Endodermal cell (in vitro differentiated cells): ENCODE measurements at places on chromosomes 12 and 14.

DNA sequence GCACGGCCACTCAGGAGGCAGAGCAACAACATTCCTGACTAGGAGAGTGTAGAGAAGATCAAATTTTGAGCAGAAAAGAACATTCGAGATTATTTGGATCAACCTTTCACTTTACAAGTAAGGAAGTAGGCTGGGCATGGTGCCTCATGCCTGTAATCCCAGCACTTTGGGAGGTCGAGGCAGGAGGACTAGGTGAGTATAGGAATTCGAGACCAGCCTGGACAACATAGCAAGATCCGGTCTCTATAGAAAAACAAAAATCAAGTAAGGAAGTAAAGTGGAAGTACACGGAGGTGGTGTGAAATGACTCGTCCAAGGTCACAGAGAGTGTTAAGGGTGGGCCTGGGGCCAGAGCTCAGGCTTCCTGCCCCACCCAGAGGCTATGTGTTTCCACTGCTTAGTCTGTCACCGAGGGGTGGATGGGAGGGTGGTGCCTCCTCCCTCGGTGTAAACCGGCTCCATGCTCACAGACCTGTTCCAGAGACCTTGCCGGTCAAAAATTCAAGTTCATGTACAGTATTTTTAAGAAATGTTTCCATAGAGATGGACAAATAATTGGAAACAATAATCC is 51.9 kb downstream of the MAP1LC3B2 start:
- H3K27ac ChIP-seq, result no peak overlapping the region
- no peaks in the 10 kb centered on the region for H3K27me3 ChIP-seq
- H3K4me3 ChIP-seq, result no peak overlapping the region
- DNase-seq, result no peak
- H3K36me3 ChIP-seq, result no peaks in the 10 kb centered on the region
- H3K4me1 ChIP-seq, result no peaks in the 10 kb centered on the region

DNA sequence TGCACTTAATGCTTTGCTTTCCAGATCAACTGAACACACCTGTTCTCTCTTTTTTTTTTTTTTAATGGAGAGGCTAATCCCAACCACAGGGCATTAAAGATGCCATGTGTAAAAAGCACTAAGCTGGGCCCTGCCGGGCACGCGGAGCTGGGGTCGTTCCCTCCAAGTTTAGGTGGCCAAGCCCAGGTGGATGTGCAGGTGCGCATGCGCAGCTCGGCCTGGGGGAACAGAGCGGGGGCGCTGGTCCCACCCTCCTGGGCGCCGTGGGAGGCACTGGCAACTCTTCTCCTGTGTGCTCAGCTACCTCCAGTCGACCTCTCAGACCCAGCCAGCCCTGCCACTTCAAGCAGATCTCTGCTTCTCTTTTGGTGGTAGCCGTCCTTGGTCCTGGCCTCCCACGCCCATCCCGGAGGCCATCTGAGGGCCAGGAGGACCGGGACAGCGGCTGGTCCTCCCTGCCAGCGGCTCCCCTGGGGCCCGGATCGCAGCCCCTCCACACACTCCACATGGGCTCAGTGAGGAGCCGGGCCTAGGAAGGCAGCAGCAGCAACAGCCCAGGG is 679.3 kb downstream of the BCL11B start:
- H3K27ac ChIP-seq, result peak overlapping the region; percentile 76
- no peaks in the 10 kb centered on the region for H3K27me3 ChIP-seq
- H3K4me3 ChIP-seq, result no peak overlapping the region
- H3K36me3 ChIP-seq, result no peaks in the 10 kb centered on the region
- H3K4me1 ChIP-seq, result no peaks in the 10 kb centered on the region
- no peak for DNase-seq

- no peak overlapping the region for H3K27ac ChIP-seq
- H3K4me3 ChIP-seq, result no peak overlapping the region
- no peaks in the 10 kb centered on the region for H3K36me3 ChIP-seq
These were observed 105.0 kb downstream of the SNAPC1 start for GRCh38 chr14:61866932-61867920.

DNA sequence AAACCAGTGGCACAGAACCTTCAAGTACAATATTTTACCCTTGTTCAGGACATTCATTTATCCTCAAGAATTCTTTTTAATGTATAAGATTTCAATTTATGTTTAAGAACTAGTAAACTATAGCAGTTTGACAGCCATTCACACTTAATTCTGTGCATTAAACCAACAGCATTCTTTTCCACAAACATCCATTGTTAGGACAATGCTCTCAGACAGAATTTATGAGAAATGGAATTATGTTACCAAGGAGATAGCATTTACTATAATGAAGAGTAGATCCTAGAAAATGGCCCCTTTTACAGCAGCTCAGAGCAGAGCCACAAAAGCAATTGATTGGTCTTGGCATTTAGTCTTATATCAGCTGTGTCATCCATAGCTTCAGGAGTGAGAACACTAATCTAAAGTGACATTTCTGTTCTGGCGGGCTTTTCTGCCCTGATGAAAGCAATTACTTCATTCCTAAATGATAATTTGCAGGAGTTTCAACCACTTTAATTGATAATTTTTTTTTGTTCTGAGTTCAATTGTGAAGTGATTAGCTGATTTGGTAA is 268.9 kb downstream of the NPAS3 start:
- H3K4me3 ChIP-seq, result no peak overlapping the region
- DNase-seq, result no peak
- H3K36me3 ChIP-seq, result no peaks in the 10 kb centered on the region
- H3K4me1 ChIP-seq, result no peaks in the 10 kb centered on the region
- H3K27ac ChIP-seq, result no peak overlapping the region
- H3K27me3 ChIP-seq, result no peaks in the 10 kb centered on the region

DNA sequence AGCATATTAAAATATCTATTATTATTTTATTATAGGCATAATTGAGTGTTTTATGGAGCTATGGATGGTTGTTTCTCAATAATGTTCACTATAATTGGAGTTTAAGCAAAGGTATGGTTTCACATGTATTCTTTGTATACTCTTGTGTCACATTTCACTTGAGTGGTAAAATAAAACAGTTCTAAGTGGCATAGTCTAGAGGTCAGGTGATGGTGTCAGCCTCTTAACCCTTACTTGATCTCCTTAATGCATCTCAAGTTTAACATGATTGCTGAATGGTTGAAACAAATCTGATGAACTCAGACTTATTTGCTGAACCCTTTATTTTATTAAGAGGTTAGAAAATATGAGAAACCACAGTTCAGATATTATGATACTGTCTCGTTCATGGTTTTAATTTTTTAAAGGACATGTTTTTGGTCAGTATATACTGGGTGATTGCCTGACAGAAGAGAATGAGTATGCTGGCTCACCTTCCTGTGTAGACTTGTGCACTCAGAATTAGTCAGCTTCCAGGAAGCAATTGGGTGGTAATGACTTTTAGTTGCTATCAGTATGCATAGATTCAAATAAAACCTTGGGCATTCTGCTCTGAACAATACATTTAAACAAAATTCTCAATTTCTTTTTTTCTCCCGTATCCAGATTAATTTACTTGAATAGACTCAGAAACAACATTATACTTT is 464.6 kb downstream of the PCNX1 start:
- H3K4me3 ChIP-seq, result no peak overlapping the region
- no peak for DNase-seq
- peaks cover 2% of the 10 kb centered on the region for H3K36me3 ChIP-seq
- no peaks in the 10 kb centered on the region for H3K27me3 ChIP-seq
- H3K27ac ChIP-seq, result no peak overlapping the region

GRCh38 chr12:64900540-64900939 is 76.1 kb downstream of the TBC1D30 start:
- H3K27me3 ChIP-seq, result no peaks in the 10 kb centered on the region
- H3K4me1 ChIP-seq, result no peaks in the 10 kb centered on the region
- H3K4me3 ChIP-seq, result no peak overlapping the region
- no peak for DNase-seq
- no peaks in the 10 kb centered on the region for H3K36me3 ChIP-seq

GRCh38 chr12:1007994-1008393 is 17.0 kb downstream of the ERC1 start:
- H3K36me3 ChIP-seq, result no peaks in the 10 kb centered on the region
- peaks cover 5% of the 10 kb centered on the region for H3K4me1 ChIP-seq
- H3K27ac ChIP-seq, result no peak overlapping the region

DNA sequence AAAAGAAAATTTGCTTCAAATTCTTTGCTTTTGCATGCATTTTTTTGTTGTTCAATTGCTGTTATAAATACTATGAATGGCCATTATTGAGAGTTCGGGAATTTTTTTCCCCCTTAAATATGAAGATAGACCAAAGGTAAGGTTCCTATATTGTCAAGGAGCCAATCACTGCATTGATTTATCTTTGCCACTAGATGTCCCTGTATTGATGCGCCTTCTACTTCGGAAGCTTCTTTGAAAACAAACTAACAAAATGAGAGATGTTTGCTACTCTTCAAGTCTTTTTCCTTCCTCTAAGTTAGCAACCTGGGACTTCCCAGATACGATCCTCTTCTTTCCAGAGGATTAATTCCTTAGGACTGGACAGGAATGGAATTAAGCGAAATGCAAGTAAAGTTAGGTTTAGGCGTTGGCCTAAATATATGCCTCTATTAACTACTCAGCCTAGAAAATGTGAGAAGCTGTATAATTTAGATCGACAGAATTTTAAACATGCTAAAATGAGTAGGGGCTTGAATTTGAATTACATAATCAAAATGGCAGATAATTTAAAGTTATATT is 318.1 kb downstream of the AEBP2 start:
- H3K27ac ChIP-seq, result no peak overlapping the region
- no peaks in the 10 kb centered on the region for H3K36me3 ChIP-seq
- DNase-seq, result no peak

DNA sequence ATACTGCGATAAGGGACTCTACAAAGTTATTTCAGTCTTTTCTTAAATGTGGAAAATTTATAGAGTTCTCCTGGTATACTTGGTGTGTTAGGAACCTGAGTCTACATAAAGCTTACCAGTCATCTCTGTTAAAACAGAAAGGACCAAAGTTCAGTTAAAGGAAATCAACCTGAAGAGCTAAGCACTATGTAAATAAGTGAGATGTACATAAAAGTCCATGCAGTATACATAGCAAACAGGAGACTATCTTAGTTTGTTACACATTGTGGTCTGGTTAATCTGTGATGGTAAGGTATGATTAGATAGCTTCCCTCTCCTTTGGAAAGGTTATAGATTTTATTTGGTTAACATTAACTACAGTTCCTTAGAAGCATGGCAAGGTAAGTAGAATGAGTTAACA is 75.9 kb downstream of the ATP2B1 start:
- H3K4me1 ChIP-seq, result no peaks in the 10 kb centered on the region
- no peaks in the 10 kb centered on the region for H3K27me3 ChIP-seq
- H3K27ac ChIP-seq, result no peak overlapping the region
- DNase-seq, result no peak

DNA sequence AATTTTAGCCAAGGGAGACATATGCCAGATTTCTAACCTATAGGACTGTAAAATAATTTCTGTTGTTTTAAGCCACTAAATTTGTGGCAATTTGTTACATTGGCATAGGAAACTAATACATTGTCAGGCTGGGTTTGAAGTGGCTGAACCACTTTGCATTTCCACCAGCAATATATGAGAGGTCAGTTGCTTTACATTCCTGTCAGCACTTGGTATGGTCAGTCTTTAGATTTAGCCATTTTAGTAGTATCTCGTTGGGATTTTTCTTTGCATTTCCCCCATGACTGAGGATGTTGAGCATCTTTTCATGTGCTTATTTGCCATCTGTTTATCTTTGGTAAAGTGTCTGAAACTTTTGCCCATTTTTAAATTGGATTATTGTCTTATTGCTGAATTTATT is 3.9 kb downstream of the PALS1 start:
- DNase-seq, result no peak
- H3K27ac ChIP-seq, result no peak overlapping the region
- peaks cover 5% of the 10 kb centered on the region for H3K27me3 ChIP-seq
- H3K4me1 ChIP-seq, result no peaks in the 10 kb centered on the region
- peaks cover 4% of the 10 kb centered on the region for H3K36me3 ChIP-seq
